ENCODE measurements at places on chromosomes 2 and 18.

DNA sequence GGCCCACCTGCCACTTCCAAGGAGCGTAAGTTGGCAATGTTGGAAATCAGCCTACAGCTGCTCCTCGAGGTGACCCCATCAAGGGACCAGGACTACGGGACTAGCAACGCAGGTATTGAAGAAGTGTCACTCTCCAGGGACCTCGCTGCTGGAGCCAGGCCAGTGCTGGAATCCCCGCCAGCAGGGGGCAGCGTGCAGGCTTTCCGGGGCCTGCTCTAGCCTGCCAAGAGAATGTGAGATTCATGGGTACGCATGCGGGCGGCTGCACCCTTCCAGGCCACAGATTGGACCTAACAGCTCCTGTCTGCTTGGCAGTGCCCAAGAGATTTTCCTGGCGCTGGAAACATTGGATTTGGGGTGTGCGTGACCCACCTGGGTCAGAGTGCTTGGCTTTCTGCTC, 182.8 kb upstream of the RAB12 start:
- no peak for DNase-seq

GRCh38 chr2:8989536-8990079, 13.9 kb downstream of the MBOAT2 start:
- DNase-seq: no peak

DNA sequence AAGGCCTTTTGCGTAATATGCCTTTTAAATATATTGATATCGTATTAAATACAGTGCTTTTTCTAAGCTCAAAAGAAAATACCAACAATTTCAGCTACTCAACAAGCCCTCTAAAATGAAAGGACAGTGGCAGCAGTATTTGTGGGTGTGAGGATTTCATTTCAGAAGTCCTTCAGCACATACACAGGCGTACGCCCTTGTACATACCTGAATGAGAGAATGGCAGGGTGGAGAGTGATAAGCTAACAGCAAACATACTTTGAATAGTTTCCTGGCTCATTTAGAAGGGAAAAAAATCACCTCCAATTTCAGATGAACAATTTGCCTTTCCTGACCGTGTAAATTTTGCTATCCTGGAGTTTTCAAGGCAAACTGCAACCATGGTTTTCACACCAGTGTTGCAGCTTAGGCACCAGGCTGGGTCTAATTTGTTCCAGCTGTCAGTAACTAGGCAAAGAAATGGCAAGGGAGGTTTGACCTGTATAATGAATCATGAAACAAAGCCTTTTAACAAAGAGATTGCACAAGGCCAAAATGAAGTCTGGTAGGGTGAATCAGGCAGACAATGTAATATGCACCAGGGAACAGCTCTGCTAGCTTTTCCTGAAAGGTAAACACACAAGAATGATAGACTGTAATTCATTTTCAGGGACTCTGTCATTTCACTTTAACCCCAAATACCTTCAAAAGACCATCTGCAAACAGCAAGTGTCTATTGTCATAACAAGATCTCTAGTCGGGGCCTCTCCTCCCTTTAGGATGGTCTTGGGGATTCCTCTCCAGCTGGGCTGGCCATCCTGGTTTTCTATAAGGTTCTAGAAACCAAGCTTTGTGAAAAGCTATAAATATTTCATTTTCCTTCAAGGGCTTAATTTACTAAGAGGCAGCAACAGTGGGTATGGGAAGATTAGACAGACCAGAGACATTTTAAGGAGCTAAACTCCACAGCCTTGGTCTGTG, 11.5 kb downstream of the ANKRD29 start:
- DNase-seq: peak; percentile 72

DNA sequence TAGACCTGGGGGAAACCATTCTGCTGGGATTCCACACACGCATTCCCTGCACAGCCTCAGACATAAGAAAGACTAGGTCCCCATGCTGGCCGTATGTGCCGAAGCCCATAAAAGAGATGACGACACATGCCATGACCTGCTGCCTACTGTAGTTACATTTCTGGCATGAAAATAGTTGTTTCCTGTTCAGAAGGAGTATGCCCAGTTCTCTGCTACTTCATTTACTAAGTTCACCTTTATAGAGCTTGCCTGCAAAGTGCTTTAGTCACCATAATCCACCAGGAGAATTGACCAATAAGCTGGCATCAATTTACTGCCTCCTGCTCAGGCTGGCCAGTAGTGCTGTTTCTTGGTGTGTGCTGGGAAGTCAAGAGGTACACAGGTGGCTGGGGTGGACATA, 150.2 kb upstream of the ALPP start:
- no peak for DNase-seq

DNA sequence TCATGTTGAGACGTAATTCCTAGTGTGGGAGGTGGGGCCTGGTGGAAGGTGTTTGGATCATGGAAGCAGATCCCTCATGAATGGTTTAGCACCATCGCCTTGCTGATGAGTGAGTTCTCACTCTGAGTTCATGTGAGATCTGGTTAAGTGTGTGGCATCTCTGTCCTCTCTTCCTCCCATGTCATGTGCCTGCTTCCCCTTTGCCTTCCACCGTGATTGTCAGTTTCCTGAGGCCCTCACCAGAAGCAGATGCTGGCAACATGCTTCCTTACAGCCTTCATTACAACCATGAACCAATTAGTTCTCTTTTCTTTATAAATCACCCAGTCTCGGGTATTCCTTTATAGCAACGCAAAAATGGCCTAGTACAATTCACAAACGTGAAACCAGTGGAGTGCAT, 14.6 kb upstream of the MCM6 start:
- DNase-seq: no peak

GRCh38 chr2:23293063-23293462, 91.9 kb upstream of the KLHL29 start:
- no peak for DNase-seq

GRCh38 chr2:157261199-157261782, 3.8 kb downstream of the GALNT5 start:
- no peak for DNase-seq

DNA sequence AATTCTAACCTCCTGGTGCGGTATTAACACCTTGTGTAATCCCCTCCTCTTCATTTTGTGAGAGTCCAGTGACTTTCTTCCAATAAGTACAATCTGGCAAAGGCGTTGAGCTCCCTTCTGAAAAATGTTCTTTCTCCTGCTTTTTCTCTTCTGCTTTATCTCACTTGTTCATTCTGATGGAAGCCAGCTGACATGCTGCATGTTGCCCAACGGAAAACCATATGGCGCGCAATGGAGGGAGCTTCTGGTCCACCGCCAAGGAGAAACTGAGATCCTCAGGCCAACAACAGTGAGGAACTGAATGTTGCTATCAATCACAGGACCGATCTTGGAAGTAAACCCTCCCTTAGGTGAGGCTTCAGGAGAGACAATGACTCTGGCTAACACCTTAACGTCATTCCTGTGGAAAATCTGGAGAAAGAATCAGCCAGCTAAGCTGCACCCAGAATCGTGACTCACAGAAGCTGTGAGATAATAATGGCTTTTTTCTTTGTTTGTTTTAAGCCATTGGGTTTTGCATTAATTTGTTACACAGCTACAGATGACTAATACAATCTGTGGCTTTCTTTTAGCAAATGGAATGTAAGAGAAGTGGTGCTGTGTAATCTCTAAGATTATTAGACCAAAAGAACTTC, 1323.9 kb upstream of the DDX18 start:
- DNase-seq: no peak

GRCh38 chr2:174322149-174322548, 12.6 kb upstream of the SP9 start:
- no peak for DNase-seq

Measured in COR-L47 (cell line).